Colonic mucosa (tissue), 4 donors: ENCODE measurements at places on chromosomes 11 and 22. TPM values are rescaled to one million over a fixed set of nuclear protein-coding genes. Genes with fewer than 3 reads are reported as not detected.
A peak's percentile ranks its signal among the peaks of the same experiment; 100 is the strongest.

DNA sequence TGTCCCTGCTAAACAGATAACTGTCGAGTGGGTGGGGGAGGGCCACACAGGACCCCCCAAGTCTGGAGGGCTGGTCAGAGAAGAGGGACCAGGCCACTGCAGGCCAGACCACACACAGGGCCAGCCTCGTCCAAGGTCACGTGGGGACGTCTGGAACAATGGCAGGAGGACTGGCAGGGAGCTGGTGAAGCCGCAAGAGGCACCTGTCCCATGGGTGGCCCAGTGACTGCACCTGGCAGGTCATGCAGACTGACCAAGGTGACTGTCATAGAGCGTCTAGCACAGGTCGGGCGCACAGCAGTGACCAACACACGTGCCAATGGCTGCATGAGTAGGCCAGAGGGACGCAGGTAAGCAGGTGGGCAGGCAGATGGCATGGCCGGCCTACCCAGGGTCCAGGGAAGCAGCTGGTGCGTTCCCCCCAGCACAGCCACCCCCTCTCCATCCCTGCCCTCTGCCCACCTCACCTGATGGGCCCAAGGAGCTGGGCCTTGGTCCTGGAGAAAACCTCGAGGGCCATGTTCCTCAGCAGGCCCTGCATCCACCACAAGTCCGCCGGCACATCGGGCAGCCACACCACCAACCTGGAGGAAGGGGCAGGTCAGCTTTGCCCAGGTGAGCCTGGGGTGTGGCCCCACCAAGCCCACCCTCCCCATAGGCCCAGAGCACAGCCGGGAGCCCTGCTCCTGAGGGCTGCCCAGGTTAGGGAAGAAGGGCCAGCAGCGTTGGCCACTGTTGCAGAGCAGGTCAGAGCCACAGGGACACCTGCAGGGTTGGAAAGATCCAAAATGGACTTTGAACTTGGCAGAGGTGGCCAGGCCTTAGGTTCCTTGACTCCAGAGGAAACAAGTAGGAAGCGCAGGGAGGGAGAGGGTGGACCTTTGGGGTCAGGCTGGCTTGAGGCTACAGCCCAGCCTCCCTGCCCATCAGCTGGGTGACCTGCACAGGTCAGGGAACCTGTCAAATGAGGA is 10.4 kb downstream of the PNPLA5 start:
- no peak for DNase-seq
- H3K36me3 ChIP-seq: no peaks in the 10 kb centered on the region
- H3K27ac ChIP-seq: no peak overlapping the region
- no peaks in the 10 kb centered on the region for H3K4me1 ChIP-seq
- H3K27me3 ChIP-seq: no peaks in the 10 kb centered on the region

- H3K27ac ChIP-seq: no peak overlapping the region
- H3K4me1 ChIP-seq: no peaks in the 10 kb centered on the region
- H3K4me3 ChIP-seq: no peak overlapping the region
- no peak for DNase-seq
These were observed 6.8 kb downstream of the RNF214 start for GRCh38 chr11:117239295-117239694.

DNA sequence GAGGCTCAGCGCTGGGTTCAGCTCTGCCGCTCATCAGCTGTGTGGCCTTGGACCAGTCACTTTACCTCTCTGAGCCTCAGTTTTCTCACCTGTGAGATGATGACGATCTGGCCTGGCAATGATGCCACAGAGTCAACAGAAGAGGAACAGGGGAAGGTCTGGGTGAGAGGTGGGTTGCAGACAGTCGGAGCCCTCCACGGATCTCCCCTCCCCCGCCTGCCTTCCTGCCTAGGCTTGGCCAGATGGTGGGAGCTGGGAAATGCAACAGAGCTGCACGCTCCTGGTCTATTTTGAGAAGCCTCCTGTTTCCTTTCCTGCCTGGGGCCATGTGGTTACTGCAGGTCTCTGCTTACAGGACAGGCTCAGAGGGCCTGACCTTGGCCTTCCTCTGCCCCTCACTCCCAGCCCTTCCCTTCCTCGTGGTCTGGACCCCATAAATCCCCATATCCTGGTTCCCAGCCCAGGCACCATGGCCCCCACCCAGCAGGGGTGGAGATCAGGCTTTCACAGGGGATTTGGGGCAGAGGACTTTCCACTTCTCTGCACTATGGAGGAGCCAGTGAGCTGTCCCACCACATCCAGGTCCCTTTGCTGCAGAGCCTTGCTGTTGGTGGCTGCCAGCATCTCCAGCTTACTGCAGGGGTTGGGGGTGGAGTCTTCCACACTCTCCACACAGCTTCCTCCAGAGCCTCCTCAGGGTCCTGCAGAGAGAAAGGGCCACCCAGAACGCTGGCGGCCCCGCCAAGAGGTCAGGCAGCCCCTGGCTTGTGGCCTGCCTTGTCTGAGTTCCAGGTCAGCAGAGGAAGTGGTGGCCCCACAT is 46.9 kb downstream of the C11orf96 start:
- H3K27me3 ChIP-seq: no peaks in the 10 kb centered on the region
- no peaks in the 10 kb centered on the region for H3K4me1 ChIP-seq
- peak overlapping the region; percentile 40 for H3K27ac ChIP-seq
- no peak overlapping the region for H3K4me3 ChIP-seq
- H3K36me3 ChIP-seq: no peaks in the 10 kb centered on the region
- no peak for DNase-seq

- no peak for DNase-seq
- H3K36me3 ChIP-seq: no peaks in the 10 kb centered on the region
- peaks cover 63% of the 10 kb centered on the region for H3K27me3 ChIP-seq
- H3K4me3 ChIP-seq: no peak overlapping the region
- no peak overlapping the region for H3K27ac ChIP-seq
These were observed 106.1 kb upstream of the HSD17B12 start for GRCh38 chr11:43574411-43574810.

- no peaks in the 10 kb centered on the region for H3K36me3 ChIP-seq
- H3K27me3 ChIP-seq: no peaks in the 10 kb centered on the region
- peak overlapping the region; percentile 50 for H3K27ac ChIP-seq
- H3K4me1 ChIP-seq: peaks cover 80% of the 10 kb centered on the region
These were observed 4.9 kb downstream of the PLXNB2 start for GRCh38 chr22:50302564-50302963.

DNA sequence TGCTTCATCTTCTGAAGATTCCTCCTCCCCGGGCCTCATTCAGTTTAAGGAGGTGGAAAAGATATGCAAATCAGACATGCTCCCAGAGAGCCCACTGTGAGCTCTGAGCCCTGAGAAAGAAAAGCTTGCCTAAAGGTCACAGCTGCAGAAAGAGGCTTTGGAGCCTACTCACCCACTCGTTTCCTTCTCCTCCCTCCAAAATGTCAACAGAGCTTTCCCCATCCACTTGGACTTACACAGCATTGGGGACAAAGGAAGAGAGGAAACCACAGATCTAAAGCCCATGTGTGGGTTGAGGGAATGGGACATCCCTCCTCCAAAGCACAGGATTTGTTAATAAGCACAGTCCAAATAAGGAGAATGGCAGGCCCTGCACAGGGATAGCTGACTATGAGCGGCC is 158.4 kb downstream of the ETS1 start:
- H3K27ac ChIP-seq: no peak overlapping the region
- H3K4me3 ChIP-seq: no peak overlapping the region
- H3K27me3 ChIP-seq: no peaks in the 10 kb centered on the region
- no peak for DNase-seq
- H3K4me1 ChIP-seq: peaks cover 12% of the 10 kb centered on the region

- no peaks in the 10 kb centered on the region for H3K36me3 ChIP-seq
- no peak for DNase-seq
- no peak overlapping the region for H3K4me3 ChIP-seq
- no peak overlapping the region for H3K27ac ChIP-seq
- H3K4me1 ChIP-seq: no peaks in the 10 kb centered on the region
- H3K27me3 ChIP-seq: no peaks in the 10 kb centered on the region
These were observed 8.4 kb downstream of the OR10V1 start for GRCh38 chr11:59705294-59705693.

DNA sequence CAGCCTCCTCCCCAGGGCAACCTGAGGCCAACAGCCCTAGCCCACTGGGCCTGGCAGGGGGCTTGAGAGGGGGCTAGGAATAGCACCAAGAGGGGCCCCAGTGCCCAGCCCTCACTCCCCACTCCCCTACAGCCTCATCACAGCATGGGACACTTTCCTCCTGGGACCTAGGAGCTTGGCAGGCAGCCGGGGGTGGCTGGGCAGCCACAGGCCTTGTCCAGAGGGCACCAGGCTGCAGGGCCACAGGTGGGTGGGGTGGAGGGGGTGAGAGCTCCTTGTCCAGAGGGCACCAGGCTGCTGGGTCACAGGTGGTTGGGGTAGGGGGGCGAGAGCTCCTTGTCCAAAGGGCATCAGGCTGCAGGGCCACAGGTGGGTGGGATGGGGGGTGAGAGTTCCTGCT is 61.8 kb downstream of the WNT7B start:
- H3K27ac ChIP-seq: no peak overlapping the region
- H3K4me3 ChIP-seq: no peak overlapping the region
- no peaks in the 10 kb centered on the region for H3K27me3 ChIP-seq
- DNase-seq: no peak

DNA sequence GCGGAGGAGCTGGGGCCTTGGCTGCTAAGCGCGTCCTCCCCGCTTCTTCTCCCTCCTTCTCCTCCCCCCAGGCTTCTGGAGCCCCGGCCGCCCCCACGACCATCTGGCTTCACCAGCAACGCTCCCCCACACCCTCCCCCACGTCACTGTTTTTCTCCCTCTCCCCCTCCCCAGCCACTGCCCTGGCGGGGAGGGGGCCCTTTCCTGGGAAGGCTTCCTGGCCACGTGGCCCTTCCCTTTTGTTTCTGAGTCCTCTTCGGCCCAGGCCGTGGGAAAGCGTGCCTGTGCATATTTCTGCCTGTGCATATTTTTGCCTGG is 27.7 kb downstream of the RTN4R start:
- no peak overlapping the region for H3K4me3 ChIP-seq
- DNase-seq: no peak
- H3K4me1 ChIP-seq: no peaks in the 10 kb centered on the region
- H3K36me3 ChIP-seq: no peaks in the 10 kb centered on the region

DNA sequence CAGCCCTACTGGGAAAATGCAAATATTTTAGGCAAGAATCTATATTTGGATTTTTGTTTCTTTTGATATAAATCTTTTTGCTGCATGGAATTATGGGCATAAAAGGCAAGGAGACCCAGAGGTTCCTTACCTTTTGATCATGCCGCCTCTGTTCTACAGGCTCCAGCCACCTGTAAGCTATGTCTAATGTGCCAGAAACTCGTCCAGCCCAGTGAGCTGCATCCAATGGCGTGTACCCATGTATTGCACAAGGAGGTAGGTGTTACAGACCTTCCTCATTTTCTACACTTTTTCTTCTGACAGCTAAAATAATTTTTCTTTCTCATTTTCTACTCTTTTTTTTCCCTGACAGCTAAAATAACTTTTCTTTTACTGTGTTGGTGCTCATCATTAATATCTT is 8.2 kb upstream of the BACE1-AS start:
- no peaks in the 10 kb centered on the region for H3K27me3 ChIP-seq
- no peak overlapping the region for H3K4me3 ChIP-seq
- H3K4me1 ChIP-seq: no peaks in the 10 kb centered on the region
- DNase-seq: no peak
- no peak overlapping the region for H3K27ac ChIP-seq

GRCh38 chr11:102615077-102615893 is 9.8 kb downstream of the MMP20 start:
- no peaks in the 10 kb centered on the region for H3K4me1 ChIP-seq
- no peak for DNase-seq
- H3K4me3 ChIP-seq: no peak overlapping the region
- H3K36me3 ChIP-seq: no peaks in the 10 kb centered on the region
- H3K27ac ChIP-seq: no peak overlapping the region
- no peaks in the 10 kb centered on the region for H3K27me3 ChIP-seq

DNA sequence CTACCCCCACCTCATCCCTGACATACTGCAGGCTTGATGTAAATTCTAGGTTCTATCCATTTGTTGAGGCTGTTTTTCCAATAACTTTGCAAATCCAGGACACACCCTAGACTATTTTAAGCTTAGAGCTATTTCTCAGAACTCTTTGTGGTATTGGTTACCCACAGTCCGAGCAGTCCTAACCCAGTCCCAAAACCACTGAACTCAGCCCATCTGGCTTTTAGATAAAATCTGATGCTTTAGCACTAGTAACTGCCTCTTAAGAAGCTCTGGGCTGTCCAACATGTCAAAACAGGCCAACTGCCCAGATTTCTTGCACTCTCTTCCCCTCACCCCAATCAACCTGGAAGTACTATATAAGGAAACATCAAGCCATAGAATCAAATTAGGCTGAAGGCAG is 344.4 kb upstream of the CADM1 start:
- no peak for DNase-seq
- no peaks in the 10 kb centered on the region for H3K36me3 ChIP-seq
- no peaks in the 10 kb centered on the region for H3K4me1 ChIP-seq
- no peak overlapping the region for H3K27ac ChIP-seq
- no peaks in the 10 kb centered on the region for H3K27me3 ChIP-seq
- no peak overlapping the region for H3K4me3 ChIP-seq

DNA sequence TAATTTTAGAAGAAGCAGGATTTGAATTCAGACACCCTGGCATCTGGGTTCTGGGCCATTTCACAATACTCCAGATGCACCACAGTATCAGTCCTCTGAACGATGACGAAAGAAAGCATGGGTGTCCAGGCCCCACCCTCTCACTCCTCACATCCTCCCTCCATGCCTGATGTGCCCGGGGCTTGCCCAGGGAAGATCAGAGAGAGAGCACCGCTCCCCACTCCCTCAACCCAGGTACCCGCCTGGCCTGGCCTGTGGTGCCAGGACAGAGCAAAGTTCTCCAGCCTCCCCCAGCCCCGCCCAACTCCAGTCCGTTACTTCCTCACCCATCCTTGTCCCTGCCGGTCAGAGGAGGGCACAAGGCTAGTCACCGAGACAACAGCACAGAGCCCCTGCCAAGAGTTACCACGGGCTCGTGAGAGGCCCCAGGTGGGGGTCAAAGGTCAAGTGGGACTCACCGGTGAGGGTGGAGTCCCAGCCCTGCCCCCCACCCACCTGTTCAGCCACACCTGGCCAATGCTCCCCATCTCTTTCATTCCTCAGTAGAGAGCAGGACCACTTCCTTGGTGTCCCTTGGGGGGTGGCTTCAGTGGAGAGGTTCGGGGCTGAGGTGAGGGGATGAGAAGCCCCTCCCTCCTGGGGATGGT is 8.1 kb downstream of the BCL9L start:
- peak; percentile 84 for DNase-seq
- peak overlapping the region; percentile 100 for H3K27ac ChIP-seq
- peak overlapping the region; percentile 4 for H3K4me3 ChIP-seq

DNA sequence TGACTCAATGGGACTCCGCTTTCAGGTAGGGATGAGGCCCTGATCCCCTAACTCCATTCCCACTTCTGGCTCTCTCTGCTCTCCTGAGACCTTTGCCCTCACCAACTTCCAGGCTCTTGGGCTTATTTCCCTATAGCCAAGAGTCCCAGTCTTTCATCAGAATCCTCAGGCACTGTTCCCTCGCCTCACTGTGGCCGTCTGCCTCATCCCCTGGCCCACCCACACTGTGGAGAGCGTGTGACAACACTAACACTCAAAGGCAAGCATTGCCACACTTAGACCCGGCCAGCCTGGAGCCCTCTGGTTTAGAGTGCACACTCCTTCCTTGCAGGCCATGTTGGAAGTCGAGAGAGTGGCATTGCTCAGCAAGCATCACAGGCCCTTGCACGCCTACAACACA is 27.0 kb downstream of the SERPINH1 start:
- no peaks in the 10 kb centered on the region for H3K27me3 ChIP-seq
- no peak for DNase-seq
- no peak overlapping the region for H3K4me3 ChIP-seq
- H3K4me1 ChIP-seq: no peaks in the 10 kb centered on the region
- no peaks in the 10 kb centered on the region for H3K36me3 ChIP-seq
- no peak overlapping the region for H3K27ac ChIP-seq

MS4A12 gene
- total RNA-seq: 445 TPM

C11orf87 gene
- total RNA-seq: not detected

MAP6 gene
- total RNA-seq: 2.6 TPM

SYT8 gene
- 3.5 TPM for total RNA-seq

ME3 gene
- total RNA-seq: 20.3 TPM

ELFN2 gene
- total RNA-seq: 0.21 TPM

SNX15 gene
- 53.8 TPM for total RNA-seq
